ENCODE measurements at places on chromosomes 16 and 17.
A peak's percentile ranks its signal among the peaks of the same experiment; 100 is the strongest.

DNA sequence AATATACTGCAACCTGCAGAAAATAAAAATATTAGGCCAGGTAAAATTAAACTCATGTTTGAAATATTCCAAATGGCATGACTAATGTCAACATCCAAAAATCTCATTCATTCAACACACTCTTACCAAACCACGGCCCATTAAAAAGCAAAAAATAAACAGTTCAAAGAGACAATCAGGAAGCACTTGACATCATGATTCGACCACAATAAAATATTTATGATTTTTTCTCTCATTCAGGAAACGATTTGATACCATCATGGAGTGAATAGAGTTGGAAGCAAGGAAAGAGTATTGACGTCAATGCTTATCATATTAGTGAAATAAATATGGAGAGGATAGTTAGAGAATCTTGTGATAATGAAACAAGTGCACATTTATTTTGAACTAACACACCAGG lies 354.1 kb downstream of the KCNJ2 start:
- no peak for DNase-seq

- DNase-seq = no peak
Observed at GRCh38 chr17:45369421-45369820, 52.6 kb upstream of the MAP3K14 start.

DNA sequence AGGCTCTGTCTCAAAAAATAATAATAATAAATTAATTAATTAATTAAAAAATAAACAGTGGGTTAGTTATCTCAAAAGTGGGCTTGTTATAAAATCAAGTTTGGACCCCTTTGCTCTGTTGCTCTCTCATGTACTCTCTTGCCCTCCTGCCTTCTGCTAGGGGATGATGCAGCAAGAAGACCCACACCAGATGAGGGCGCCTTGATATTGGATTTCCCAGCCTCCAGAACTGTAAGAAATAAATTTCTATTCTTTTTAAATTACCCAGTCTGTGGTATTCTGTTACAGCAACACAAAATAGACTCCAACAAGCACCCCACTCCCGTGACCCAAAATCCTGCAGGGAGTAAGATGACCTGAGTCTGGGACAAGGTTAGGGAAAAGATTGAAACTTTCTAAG lies 2.1 kb upstream of the ZNF652 start:
- DNase-seq = no peak

DNA sequence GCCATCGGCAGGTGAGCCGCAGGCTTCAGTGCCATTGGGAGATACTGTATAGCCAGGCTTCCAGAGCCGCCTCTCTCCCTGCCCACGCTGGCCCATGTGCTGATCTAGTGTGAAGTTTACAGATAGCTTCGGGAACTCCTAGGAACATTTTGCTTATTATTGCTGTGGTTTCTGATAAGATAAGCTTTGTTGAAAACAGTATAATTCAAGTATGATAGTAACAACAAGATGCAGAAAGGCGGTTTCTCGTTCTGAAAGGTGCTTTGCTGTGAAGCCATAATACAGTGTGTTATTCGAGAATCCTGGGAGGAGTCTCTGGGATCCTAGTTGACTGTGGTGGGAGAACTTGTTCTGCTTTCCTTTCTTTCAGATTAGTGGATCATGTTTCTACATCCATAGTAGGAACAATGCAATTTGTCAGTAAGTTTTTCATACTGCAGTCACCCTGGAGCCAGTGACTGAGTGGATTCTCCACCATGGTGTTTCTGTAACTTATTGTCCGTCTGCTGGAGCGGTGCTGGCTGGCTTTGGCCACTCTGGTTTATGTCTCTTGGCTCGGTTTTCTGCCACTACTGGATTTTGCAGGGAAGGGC lies 31.5 kb downstream of the RAB11FIP3 start:
- peak; percentile 38 for DNase-seq

DNA sequence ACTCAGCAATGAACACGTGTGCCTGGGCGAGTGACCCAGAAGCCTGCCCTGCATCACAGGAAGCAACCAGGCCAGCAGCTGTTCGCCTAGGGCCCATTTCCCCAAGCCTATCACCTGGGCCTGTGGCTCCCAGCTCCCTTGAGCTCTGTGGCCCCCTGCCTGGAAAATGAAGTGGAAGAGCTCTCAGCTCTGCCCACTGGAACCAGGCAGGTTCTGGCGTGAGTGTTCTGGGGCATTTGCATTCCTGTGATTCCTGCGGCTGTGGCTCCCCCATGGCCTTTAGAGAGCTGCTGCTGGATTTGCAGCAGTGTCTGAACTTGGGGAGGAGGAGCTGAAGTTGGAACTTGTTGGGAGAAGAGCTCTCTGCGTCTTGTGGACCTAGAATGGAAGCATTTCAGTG lies 22.8 kb downstream of the PGS1 start:
- peak; percentile 56 for DNase-seq

DNA sequence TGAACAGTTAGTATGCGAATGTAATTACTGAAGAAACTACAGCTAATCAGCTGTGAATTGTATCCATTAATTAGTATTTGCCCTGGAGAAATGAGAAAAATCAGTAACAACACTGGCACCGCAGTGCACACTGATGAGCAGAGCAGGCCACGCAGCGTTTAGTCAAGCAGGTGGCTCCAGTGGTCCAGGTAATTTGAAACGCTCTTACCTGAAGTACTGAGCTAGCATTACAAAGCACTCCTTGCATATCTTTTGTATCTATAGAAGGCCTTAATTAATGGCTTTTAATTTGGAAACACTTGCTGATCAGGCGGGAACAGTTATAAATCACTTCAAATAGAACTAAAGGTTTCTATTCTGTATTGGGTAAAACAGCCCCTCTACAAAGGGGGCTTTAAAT lies 76.4 kb downstream of the TOX3 start:
- no peak for DNase-seq

- DNase-seq = no peak
Observed at GRCh38 chr17:64178011-64178825, 48.3 kb upstream of the ERN1 start.

DNA sequence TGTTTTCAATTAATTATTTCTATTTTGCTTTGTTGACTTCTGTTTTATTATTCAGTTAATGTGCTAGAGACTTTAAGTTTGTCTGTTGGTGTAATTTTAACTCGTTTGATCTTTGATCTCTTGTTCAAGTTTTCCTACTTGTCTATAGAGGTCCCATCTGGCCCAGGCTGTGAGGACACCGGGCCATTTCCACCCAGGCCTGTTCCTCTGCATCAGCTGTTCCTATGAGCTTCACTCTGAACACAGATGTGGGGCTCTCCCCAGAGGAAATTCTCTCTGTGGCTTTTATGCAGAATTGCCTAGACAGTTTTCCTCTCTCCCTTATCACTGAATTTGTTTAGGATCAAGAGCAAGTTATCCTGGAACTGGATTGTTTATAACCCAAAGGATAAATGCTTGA lies 44.7 kb downstream of the MYO18A start:
- no peak for DNase-seq

DNA sequence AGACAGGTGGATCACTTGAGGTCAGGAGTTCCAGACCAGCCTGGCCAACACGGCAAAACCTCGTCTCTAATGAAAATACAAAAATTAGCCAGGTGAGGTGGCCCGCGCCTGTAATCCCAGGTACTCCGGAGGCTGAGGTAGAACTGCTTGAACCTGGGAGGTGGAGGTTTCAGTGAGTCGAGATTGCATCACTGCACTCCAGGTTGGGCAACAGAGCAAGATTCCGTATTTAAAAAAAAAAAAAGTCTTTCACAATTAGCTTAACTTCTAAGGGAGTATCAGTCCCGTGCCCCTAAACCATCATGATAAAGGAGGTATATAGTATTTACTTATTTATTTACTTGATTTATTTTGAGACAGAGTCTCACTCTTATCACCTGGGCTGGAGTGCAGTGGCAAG lies 3.4 kb upstream of the MEFV start:
- no peak for DNase-seq

GRCh38 chr17:33802349-33803198 lies 452.5 kb upstream of the CCL2 start:
- no peak for DNase-seq

DNA sequence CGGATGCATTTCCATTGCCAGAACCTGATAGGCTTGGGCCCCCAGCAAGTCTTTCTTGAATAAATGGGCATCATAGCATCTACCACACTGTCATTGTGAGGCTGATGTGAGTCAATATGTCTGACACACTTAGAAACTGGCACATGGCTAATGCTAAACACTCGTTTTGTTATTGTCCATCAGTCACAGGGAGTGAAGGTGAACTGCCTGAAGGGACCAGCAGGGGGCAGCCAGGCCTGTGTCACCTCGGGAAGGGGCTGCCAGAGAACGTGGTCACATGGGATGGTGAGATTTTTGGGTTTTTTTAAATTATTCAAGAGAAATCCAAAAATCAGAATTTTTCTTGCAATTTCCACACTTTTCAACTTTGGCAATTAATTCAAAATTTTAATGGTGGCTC lies 831 bp upstream of the RCVRN start:
- no peak for DNase-seq

- no peak for DNase-seq
Observed at GRCh38 chr17:44268709-44269534, 987 bp upstream of the SLC4A1 start.

- no peak for DNase-seq
Observed at GRCh38 chr16:57303021-57303909, 18.8 kb upstream of the PLLP start.

GRCh38 chr16:50011707-50012106 lies 13.3 kb upstream of the CNEP1R1 start:
- no peak for DNase-seq

- no peak for DNase-seq
Observed at GRCh38 chr16:78106686-78107085, 7.2 kb downstream of the WWOX start.

DNA sequence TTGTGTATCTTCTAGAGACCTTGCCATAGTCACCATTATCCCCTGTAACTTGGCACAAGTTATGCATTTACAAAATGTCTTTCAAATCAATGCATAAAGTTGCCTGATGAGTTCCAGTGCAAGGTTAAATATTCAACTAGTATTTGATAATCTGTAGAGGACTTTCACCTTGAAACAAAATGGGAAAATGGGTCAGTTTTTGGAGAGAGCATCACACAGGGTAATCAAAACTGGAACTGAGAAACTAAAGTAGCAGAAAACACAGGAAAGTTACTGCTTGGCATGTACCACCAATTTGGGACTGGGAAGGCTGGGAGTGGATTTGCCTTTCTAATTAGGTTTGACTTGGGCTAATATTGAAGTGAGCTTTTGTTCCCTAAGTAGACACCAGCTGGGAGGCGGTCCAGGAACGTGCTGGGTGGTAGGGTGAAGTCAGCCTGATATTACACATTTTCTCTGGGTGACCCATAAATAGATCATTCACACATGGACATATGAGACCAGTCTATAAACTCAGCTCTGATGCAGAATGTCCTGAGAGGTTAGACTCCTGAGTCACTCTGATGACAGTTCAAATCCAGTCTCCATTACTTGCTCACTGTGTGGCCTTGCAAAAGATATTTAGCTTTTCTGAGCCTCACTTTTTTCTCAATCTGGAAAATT lies 152.3 kb downstream of the PCTP start:
- DNase-seq = no peak

GRCh38 chr17:75113798-75114551 lies 4.2 kb downstream of the ARMC7 start:
- DNase-seq = peak; percentile 85

DNA sequence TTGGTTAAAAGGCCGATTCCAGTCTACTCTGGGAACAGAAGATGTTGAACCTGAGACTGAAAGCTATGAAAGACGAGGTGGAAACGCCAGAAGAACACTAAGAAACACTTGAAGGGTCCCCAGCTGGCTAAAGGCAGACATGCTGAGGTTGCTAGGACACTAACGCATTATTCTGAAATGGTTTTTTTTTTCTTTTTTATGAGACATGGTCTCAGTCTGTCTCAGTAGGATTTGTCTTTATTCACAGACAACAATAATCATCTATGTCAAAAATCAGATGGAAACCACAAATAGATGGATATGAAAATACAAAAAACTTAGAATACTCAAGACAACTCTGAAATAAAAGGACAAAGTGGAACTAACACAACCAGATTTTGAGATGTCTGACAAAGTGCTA lies 35.0 kb upstream of the RASD1 start:
- DNase-seq = no peak

GRCh38 chr16:48432136-48432535 lies 46.9 kb upstream of the SIAH1 start:
- no peak for DNase-seq

GRCh38 chr17:20232611-20233010 lies 223.5 kb downstream of the SPECC1 start:
- no peak for DNase-seq

DNA sequence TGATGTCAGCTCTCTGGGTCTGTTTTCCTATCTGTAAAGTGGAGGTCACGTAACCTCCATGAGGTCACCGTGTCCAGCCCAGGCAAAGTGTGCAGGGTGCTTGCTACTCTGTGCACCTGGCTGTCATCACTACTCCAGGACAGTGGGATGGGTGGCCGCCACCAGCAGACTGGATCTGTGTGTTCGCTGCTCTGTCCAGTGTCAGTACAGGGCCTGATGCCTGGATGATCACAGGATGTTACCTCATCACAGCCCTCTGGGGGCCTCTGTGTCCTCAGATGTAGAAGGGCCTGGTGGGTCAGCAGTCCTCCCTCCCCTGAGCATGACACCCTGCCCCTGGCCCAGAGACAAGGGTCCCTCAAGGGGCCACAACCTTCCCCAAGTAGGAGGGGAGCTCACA lies 80.0 kb downstream of the KCNJ18 start:
- no peak for DNase-seq

GRCh38 chr16:22942811-22943210 lies 128.8 kb downstream of the HS3ST2 start:
- DNase-seq = no peak

- no peak for DNase-seq
Observed at GRCh38 chr16:53341792-53342191, 92.5 kb upstream of the RBL2 start.

GRCh38 chr16:50309156-50309526 lies 42.8 kb downstream of the ADCY7 start:
- DNase-seq = no peak

DNA sequence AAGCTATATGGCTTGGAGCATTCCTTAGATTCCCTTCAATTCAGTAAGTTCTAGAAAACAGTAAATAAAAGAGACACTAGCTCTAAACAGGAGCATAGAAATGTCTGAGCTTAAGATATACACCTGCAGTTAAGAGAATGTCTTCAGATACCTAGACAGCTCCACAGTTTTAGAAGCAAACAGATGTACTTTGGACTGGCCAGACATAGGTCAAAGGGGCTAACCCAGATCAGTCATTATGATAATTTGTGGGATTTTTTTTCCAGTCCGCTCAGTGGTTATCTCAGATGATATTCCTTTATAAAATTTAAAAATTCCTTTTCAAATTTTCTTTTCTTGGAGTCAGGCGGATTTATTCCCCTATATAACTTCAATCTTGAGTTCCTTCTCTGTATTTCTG lies 65.8 kb upstream of the RASL10B start:
- DNase-seq = no peak

GRCh38 chr16:27293343-27293742 lies 20.4 kb upstream of the IL4R start:
- DNase-seq = no peak

DNA sequence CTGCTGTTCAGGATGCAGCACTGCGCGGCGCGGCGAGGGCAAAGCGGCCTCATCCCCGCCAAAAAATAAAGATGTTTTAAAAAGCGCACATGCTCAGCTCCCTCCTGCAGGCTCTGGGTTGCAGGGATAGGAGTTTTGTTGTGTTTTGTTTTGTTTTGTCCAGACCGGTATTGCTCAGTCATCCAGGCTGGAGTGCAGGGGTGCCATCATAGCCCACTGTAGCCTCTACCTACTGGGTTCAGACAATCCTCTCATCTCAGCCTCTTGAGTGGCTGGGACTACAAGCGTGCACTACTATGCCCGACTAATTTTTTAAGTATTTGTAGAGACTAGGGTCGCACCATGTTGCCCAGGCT lies 636 bp downstream of the WWOX start:
- DNase-seq = peak; percentile 52
